Fibroblast of the conjunctiva (primary cell): ENCODE measurements at places on chromosomes 5 and 9.

- peak; percentile 35 for DNase-seq
Measured at GRCh38 chr9:107615321-107615720, 125.8 kb upstream of the KLF4 start.

DNA sequence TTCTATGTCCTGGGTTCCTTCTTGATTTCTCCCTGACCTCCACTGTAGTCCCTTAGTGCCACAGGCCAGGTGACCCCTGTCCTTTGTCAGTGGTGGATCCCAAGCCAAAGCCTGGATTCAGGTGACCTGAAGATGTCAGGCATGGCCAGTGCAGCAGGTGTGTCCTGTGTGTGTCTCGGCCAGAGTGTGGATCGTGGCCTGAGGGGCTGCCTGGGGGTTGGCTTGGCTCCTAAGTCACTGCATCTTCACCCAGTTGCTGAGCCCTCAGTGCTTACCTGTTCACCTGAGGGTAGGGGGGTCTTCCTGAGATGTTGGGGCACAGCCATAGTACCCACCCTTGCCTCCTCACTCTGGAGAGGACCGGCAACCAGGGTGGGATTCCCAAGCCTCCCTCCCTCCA, 61.8 kb upstream of the PITX1 start:
- no peak for DNase-seq

GRCh38 chr9:121949766-121950165, 143.3 kb downstream of the TTLL11 start:
- DNase-seq = no peak

DNA sequence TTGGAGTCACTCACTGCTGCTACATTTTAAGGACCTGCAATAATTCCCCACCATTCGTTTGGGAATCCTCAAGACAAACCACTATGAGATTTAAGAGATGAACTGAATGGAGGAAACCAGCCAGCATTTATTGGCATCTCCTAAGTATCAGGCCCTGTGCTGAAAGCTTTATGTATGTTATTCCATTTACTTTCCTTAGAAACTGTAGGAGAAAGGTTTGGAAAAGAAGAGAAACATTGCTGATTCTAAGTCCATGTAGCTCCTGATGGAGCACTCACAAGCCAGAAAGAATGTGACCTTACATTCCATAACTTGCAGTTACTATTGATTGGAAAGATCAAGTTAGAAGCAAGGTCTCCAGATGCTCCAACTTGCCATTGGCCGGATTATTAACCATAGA, 267.4 kb downstream of the GAS1 start:
- no peak for DNase-seq

DNA sequence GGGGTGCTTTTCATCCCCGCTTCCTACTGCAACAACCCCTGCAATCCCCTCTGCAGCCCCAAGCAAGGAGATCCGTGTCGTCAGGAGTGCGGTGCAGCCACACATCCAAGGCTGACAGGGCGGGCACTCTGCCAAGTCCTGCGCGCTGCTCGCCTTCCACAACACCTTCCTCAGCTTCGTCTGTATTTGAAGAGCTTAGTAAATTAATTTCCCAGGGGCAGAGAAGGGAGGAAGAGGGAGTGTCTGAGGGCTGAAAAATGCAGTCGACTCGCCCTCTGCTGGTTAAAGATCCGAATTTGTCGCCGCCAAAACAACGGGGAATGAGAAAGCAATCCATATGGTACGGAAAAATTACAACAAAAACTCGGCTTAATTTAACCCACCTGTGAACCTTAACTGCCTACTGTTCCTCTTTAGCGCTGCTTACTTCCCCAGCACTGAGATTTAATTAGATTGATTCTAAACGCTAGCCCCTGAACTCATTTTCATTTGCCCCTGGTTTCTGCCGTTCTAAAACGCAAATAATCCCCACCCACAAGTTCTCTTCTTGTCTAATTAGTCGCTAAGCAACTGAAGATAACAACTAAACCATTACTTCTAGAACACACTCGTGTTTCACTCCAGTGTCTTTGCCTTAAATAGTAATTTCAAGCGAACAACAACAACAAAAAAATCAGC, 10.9 kb upstream of the PCDHB1 start:
- DNase-seq = no peak

- DNase-seq = no peak
Measured at GRCh38 chr5:172641359-172642050, 442 bp downstream of the NEURL1B start.

DNA sequence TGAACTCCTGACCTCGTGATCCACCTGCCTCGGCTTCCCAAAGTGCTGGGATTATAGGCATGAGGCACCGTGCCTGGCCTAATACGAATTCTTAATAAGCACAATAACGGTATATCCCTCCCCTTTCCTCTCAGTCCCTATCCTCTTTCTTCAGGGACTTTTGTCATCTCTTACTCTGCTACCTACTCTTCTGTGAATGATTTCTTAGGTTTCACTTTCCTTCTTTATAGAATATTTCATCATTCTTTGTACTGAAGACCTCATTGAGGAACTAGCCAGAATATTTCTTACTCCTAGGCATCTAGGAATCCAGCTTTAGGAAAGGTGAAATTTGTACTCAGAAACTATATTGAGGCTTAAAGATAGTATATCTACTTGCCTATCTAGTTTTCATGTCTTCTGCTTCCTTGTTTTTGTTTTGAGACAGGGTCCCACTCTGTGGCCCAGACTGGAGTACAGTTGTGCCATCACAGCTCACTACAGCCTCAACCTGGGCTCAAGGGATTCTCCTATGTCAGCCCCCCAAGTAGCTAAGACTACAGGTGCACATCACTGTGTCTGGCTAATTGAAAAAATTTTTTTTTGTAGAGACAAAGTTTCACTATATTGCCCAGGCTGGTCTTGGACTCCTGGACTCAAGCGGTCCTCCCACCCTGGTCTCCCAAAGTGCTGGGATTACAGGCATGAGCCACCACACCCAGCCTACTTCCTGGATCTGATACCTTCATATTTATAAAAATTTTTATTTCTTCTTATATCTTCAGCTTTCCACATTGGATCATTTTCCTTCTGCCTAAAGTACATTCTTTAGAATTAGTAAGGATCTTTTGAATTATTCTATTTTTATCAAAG, 69.7 kb downstream of the GPBP1 start:
- DNase-seq = no peak
